ENCODE measurements at places on chromosomes 1 and 21.

- no peak for DNase-seq
Observed at GRCh38 chr1:81493102-81493869, 307.4 kb upstream of the ADGRL2 start.

DNA sequence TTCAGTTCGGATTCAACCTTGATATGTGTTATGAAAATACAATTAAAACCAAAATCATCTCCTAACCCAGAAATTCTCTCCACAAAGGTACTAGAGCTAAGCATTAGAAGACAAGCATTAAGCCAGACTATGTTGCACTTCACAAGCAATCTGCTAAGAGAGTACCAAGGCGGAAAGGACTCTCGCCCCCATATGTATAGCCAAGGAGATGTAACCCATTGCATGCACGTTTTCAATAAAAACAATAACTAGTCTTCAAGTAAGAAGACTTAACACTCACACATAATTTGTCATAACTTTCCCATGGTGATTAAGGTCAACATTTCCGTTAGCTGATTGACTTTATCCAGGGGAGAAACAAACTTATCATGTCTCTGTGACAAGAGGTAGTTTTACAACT is 27.6 kb upstream of the PTPRC start:
- DNase-seq: no peak

DNA sequence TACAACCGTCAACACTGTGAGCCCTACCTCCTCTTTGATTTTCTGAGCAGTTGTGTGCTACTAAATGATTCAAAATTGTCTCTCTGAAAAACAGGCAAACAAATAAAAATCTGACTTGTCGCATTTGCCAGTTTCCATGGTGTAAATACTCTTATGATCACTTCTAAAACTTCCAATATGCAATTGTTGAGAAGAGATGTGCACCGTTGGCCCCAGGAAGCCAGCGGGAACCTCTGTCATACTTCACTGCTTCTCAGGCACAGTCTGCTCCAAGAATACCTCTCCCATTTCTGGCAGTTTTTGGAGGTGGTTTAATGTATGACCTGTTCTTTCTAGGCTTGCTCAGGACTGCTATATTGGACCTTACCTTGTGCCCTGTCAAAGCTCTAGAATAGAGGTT is 196.0 kb upstream of the NCAM2 start:
- DNase-seq: no peak

GRCh38 chr1:69648486-69648885 is 80.8 kb downstream of the LRRC7 start:
- no peak for DNase-seq

DNA sequence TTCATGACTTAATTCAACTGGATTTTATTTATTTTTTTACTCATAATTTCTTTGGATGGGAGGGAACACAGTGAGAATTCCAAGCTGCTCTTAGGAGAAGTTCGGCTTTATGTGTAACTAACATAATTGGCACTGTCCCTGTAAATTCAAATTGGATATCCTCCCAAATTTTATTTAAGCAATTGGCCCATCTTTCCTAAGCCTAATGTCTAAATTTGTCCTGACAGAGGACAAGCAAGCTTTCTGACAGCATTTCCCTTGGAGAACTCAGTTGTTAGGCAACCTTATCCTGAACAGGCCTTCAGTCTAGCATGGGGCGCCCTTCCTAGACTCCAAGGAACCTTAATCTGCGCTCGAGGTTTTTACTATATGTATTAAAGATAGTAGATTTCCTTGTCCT is 550.3 kb downstream of the NUF2 start:
- DNase-seq: no peak

- no peak for DNase-seq
Observed at GRCh38 chr1:100941098-100941527, 45.2 kb downstream of the SLC30A7 start.

DNA sequence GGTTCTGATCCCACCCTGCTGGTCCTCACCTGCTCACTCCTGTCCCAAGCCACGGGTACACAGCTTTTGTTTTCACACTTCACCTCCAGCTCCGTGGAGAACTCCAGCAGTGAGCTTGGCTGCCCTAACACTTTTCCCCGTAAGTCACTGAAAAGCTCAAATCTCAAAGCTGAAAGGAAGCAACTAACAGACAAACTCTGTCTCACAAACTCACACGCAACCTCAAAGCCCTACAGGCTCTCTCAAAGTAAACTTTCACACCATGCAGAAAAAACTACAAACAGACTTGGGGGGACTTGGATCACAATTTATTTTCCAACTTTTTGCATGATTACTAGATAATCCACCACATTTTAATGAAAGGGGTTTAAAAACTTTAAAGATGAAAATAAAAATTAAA is 88.3 kb downstream of the AK5 start:
- DNase-seq: no peak

DNA sequence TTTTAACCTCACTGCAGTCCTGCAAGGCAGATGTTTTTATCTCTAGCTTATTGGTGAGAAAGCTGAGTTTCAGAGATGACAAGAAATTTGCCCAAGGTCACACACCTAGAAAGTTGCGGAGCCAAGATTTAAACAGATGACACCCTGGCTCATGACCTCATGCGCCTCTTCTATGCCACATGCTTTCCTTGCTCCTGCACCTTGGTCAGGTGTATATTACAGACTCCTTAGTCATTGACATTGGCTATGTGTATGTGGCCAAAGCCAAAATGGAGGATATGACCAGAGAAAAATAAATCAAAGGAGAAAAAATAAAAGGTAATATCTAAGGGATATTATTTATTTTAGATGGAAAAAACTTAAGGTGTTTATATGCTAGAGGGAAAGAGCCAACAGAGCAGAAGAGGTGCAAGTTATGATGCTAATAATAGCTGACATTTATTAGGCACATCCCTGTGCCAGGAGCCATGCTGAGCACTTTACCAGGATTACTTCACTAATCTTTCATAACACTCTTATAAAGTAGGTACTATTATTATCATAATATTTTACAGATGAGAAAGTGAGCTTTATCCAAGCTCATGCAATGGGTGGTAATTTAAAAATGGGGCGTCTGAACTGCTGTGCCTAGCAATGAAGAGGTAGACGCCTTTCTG is 13.8 kb upstream of the MYOC start:
- no peak for DNase-seq

- DNase-seq: no peak
Observed at GRCh38 chr1:1202831-1203560, 3.4 kb downstream of the TNFRSF18 start.

GRCh38 chr1:73821520-73821919 is 376.5 kb downstream of the LRRIQ3 start:
- no peak for DNase-seq

DNA sequence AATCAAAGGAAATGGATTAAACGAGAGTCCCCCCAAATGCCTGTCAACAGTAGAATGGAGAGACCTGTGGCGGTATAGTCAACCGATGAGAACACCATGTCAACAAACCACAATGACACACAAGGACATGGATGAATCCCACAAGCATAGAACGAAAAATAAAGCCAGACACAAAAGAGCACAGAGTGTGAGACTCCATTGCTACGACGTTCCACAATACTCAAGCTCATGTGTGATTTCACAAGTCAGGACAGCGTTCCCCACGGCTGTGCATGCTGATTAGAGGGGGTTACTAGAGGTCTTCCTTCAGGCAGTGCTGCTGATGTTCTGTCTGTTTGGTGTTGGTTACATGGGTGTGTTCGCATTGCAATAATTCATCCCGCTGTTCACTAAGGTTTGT is 5.8 kb upstream of the PLA2G2D start:
- no peak for DNase-seq

DNA sequence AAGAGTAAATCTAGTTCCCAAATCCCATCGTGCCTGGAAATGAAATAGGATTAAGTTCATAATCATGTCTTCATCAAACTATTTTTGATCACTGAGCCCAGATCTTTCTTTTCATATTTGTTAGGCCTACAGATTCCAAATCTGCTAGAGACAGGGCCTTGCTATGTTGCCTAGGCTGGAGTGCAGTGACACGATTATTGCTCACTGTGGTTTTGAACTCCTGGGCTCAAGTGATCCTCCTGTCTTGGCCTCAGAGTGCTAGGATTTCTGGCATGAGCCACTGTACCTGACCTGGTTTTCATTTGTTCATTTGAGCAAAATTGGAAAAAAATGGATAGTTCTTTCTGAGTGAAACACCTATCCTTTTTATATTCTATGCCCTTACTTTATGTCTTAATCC is 28.0 kb upstream of the DIPK1A start:
- no peak for DNase-seq

DNA sequence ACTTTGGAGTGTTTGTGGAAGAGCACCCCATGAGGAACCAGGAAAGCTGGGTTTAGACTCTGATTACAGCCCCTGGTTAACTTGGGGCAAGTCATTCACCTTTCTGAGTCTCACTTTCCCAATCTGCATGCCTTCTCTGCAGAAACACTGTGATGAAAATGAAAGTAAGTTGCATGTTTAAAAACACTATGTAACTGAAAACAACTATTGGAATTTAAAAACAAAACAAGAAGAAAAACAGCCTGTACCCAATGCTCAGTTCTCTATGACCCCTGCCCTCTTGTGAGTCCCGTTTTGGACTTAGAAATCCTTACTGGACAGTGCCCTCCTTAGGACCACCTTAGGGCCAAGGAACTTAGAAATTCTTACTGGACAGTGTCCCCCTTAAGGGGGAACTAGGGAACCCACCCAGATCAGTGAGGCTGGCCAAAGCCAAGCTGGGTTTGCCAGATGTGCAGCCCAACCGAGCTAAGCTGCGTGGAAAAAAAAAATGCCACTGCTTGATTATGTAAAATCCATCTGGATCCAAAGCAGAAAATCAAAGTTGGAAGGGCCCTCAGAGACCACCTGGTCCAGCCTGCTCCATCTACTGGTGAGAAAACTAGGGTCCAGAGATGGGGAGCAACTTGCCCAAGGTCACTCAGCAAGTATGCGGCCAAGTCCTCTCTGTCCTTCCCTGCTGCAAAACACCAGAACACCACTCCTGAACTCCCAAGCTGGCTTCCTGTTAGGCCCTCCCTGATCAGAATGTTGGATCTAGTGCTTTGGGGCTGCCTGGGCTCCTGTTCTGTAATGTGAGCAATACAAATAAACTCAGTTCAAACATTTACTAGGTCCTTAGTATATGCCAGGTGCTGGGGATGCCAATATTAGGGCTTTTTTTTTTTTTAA is 77.7 kb downstream of the MRPL37 start:
- DNase-seq: no peak

DNA sequence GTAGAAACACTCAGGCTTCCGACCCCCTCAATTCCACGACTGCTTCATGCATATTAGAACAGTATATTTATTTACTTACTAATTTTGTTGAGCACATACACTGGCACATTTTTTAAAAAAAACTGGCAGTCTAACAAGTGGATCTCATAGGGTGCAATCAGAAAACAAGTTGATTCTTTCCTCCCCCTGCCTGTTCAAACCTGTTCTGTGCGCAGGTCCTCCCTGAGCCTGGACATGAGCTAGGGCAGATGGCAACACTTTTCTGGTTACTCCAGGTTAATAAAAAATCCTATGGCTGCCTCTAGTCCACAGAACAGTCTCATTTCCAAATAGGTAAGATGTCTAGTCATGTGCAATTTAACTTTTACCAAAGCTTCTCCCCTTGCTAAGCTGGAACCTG is 18.6 kb downstream of the HSD11B1 start:
- no peak for DNase-seq

GRCh38 chr1:107263291-107263915 is 122.6 kb downstream of the NTNG1 start:
- no peak for DNase-seq

DNA sequence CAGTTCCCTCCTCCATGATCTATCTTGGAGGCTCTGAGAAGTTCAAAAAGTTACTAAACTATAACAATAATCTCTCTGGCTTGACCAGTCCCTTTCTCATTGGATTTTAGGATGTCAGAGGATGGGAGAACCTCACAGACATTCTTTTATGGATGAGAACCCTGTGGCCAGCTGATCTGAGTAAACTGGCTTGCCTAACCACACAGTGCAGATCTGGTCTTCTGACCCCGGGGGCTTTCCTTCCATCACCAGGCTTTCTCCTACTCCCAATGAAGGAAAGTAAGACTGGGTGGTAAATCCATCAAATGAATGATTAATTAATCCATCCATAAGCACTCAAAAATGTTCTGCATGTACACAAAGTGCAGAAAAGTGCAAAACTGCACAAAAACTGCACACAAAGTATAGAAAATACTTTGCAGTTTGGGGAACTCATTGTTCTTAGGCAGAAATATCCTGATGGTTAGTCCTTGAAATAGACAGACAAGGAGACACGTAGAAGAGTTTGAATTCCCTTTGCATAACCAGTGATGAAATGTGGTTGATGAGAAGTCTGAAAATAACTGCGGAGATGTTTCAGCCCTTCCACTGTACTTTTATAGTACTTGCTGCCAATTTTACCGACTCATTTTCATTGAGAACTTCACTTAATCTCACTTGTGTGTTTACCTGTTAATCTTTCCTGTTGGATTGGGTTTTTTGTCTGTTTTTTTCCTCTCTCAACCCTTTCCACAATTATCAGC is 2.5 kb upstream of the F3 start:
- DNase-seq: no peak

GRCh38 chr1:206880314-206880713 is 14.9 kb downstream of the IL20 start:
- no peak for DNase-seq

GRCh38 chr1:53062708-53063591 is 937 bp downstream of the PODN start:
- DNase-seq: no peak

- DNase-seq: no peak
Observed at GRCh38 chr1:107677697-107678096, 287.3 kb downstream of the VAV3 start.

DNA sequence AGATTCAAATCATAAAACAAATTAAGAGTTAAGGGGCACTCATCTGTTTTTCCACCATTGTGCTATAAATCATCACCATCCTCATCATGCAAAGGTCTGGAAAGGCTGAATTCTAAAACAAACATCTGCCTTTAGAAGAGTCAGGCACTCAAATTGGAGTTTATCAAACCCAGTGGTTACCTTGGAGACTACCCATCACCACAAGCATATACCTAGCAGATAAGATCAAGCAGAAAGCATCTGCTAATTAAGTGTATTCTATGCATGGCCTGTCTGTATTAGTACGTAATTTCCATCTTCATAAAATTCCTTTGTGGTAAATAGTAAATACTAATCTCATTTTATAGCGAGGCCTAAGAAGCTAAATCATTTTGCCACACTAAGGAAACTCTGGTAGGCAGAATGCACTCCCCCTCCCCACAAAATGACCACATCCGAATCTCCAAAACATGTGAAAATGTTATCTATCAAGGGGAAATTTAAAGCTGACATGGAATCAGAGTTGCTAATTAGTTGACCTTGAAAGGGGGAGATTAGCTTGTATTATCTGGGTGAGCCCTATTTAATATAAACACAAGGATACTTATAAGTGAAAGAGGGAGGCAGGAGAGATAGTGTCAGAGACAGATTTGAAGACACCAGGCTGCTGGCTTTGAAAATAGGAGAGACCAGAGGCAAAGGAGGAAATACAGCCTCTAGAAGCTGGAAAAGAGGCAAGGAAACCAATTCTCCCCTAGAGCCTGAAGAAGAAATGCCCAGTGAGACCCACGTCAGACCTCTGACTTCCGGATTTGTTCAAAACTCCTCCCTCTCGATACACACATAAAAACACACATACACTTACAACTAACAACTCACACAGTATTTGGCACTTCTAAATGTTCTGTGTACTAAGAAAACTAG is 23.2 kb downstream of the ARID4B start:
- DNase-seq: no peak

- DNase-seq: no peak
Observed at GRCh38 chr1:193408782-193409293, 222.4 kb upstream of the B3GALT2 start.

Data from neural crest cell (in vitro differentiated cells).